GM06990 (cell line): ENCODE measurements at places on chromosomes 2 and 18.

DNA sequence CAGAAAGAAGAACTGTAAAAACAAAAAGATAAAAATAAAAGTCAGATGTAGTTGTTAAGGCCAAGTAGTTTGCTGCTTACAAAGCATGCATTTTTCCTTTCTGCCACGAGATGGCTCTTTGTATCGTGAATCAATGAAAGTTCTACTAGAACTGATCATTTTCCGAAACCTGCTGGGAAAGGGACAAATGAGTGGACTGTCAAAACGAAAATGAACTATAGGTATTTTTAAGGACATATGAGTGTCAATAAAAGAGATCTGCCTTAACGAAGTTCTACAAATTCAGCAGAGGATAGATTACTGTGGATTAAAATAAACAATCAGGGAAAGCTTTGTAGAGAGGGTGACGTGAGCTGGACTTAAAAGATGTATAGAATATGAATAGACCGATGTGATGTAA lies 15.0 kb upstream of the ELOA2 start:
- peak; percentile 26 for DNase-seq

GRCh38 chr2:67085146-67085545 lies 312.0 kb upstream of the ETAA1 start:
- DNase-seq, result no peak

- DNase-seq, result no peak
These were observed 436.6 kb downstream of the LRP1B start for GRCh38 chr2:141694180-141694579.

DNA sequence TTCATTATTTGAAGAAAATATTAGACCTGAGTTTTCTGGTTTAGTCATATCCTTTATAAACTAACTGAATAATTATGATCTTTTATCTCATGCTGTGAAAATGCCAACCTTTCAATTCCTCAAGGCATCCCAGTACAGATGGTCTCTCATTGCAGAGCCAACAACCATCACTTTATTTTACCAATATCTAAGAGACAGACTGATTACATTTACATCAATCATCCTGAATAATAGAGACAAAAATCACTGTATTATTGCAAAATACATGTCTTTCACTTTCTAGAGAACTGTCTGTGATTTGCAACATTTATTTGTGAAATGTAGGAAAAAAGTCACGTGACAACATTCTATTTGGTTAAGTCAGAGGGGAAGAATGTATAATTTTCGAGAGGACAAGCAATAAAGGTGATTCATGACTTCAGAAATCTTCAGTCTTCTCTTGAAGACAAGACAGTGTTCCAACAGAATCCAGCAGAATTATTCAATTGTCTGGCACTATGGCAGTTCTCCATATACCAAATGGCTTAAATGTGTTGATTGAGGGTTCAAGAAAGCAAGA lies 503.6 kb upstream of the SYT4 start:
- no peak for DNase-seq

DNA sequence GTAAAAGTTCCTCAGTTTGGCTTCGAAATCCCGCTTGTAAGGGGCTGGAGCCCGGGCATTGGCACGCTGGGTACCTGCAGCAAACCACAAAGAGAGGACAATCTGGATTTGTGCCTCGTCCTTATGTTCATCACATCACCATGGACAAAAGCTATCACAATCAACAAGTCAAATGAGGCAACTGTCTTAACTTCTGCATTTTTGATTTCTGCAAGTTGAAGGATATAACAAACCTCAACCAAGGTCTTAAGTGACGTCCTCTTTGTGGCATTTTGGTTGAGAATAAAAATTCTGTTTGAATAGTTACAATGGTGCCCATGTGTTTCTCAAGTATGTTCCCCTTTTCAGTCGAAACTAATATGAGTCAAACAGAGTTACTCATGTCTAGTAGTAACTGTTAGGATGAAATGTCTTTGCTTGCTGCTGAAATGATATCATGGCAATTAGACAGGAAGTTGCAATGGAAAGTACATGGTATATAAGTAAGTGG lies 70.8 kb upstream of the STK17B start:
- peak; percentile 81 for DNase-seq

DNA sequence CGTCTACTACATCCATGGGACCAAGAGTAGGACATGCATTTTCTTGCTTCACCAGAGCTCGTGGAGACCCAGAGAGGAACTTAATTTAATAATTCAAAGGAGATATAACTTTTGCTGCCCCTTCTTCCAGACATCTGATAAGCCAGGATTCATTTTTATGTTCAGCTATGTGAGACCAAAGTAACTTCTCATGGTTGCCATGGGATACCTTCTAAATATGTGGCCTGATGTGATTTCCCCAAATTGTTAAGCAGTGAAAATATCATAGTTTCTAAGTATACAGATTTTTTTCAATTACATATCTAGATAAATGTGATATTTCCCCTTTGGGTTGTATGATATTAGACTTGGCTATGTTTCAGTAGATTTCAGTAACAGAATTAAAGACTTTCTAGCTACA lies 185.5 kb upstream of the FN1 start:
- DNase-seq, result no peak

- no peak for DNase-seq
These were observed 199.2 kb downstream of the TFCP2L1 start for GRCh38 chr2:121085801-121086200.

GRCh38 chr2:109238580-109238979 lies 109.6 kb downstream of the SH3RF3 start:
- peak; percentile 32 for DNase-seq

DNA sequence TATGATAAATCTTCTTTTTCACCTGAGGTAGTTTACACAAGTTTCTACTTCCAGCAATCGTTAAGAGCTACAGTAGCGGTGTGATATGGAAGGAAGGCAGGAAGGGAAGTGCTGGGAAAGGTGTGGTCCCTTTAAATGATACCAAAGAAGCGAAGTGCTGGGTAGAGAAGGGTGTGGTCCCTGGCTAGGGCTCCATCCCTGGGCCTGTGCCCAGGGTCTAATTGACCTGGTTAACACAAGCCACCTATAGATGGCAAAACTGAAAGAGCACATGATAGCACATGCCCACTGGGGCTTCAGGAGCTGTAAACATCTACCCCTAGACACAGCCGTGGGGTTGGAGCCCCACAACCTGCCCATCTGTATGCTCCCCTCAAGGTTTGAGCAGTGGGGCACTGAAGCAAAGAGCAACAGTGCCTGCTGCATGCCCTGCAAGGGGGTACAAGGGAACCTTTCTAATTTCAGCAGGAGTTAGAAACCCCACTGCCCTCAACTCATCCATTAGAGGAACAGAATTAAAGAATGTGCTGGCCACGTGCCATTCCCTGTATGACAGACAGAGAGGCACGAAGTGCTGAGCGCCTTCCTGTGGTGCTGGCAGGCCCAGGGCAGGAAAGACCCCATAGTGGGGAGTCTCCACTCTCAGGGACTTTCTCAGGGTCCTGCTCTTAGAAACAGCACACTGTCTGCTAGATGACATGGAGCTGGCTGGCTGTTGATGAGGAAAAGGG lies 153.1 kb upstream of the LMAN1 start:
- DNase-seq, result no peak

DNA sequence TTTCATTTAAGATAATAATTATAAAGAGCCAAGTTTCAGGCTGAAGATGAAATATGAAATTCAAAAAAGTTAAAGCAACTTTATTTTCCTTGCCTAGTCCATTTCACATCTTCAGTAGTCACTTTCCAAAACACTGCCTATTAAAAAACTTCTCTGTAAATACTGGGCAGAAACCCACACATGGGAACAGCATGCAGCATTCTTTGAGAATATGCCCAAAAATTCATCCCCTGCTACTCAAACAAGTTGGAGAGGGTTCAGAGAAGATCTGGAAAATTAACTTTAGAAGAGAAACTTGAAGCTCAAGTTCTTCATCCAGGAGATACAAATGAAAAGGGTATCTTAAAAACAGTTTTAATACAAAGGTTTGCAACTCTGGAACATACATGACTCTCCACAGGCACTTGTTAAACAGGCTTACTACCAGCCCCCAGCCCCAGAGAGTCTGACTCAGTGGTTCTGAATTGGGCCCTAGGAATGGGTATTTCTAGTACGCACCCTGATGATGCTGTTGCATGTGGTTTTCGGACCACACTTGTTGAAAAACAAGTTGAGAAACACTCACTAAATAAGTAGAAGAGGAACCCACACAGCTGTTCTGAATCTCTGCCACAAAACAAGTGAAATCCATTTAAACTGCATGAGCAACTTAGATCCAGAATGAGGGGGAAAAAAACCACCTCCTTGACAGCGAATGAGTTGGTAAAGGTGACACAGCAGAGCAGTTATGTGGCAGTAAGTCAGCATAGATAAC lies 329.1 kb downstream of the SATB2 start:
- DNase-seq, result no peak

DNA sequence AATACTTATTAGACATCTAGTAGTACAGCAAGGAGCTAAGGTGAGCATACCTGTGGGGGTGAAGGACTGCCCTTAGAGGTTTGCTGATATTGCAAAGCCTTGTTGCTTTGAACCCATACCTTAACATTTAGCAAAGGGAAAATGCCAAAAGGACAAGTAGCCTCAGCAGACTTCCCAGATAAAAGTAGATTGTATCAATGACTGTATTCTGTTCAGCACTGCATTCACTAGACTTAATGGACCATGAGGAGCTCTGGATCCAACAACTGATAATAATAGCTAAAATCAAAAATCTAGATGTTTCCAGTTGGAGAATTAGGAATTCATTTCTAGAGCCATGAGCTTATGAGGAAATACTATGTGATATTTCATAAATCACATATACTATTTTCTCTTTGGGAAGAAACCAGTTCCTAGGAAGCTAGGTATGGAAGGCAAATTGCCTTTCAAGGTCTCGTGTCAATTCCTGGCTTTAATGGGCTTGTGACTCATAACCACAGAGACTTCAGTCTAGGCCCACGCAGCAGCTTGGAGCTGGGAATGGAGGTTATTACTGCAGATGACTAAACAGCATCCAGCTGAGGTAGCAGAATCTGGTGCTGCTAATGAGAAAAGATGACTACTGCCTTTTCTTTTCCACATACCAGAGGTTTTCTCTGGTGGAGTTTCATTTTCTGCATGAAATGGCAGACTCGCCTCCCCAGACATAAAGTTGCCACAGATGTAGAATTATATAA lies 191.2 kb upstream of the NABP1 start:
- no peak for DNase-seq

- DNase-seq, result no peak
These were observed 258.7 kb upstream of the HS6ST1 start for GRCh38 chr2:128577141-128577930.

DNA sequence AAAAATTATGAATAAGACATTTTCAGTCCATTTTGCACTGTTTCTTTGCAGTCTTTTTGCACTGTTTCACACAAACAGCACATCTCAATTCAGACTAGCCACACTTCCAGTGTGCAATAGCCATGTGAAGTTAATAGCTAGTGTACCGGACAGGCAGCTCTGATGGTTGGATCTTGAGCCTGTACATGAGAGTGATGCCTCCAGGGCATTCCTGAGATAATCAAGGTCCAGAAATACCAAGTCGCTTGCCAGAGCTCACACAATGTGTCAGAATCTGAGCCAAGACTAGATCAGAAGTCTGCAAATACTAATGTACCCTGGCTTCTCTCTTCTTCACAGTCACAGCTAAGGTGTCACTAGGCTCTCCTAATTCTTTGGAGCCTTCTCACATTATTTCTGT lies 180.2 kb downstream of the OSR1 start:
- no peak for DNase-seq

GRCh38 chr18:48475635-48476549 lies 62.9 kb upstream of the CTIF start:
- no peak for DNase-seq

DNA sequence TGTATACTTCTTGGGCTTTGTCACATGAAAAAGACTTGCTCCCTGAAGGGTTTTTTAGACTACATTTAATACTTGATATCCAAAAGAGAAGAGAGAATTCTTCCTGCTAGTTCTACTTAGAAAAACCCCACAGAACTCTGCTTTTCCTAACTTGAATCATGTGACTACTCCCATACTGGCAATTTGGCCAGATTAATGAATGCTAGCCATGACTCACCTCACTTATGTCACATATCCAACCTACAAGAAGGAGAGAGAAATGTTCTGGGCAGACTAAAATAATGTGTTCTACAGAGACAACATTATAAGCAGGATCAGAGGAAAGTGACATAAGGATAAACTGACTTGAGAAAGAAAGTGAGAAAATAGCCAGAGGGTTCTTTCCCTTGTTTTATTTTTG lies 249.3 kb upstream of the GULP1 start:
- no peak for DNase-seq

DNA sequence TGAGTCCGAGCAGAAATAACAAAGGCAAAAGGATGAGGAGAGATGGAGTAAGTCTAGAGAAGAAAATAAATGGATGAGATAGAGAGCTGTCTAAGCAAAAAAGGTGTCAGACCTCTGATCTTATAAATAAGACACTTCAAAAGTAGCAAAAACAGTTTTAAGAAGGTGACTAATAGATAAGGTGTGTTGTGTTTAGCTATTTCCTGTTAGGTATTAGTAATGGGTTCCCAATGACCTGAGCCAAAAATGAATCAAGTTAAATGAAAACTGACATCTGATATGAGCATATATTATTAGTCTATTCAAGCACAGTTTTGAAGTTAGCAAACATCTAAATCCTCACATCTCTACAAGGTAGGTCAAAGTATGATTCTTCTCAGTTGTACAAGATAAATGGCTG lies 10.6 kb downstream of the SUPT7L start:
- no peak for DNase-seq

DNA sequence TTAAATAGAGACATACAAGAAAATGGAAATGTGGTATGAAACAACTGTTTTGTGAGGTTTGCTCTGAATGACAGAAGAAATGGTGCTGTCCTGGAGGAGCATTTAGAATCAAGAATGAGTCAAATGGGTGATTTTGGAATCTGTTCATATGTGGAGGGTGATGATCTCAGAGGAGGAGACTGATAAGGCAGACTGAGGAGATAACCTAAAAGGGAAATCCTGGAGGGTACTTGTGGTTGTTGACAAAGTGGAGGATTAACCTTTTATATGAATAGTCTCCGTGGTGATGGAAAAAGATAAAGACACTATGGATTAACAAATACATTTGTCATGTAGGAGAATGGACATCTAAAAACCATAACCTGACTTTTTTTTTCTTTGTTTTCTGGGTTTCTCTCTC lies 74.1 kb downstream of the MMADHC start:
- no peak for DNase-seq
